ENCODE measurements at places on chromosomes 3 and 15.

- DNase-seq, result no peak
Observed at GRCh38 chr3:52480768-52481715, 14.1 kb upstream of the STAB1 start.

DNA sequence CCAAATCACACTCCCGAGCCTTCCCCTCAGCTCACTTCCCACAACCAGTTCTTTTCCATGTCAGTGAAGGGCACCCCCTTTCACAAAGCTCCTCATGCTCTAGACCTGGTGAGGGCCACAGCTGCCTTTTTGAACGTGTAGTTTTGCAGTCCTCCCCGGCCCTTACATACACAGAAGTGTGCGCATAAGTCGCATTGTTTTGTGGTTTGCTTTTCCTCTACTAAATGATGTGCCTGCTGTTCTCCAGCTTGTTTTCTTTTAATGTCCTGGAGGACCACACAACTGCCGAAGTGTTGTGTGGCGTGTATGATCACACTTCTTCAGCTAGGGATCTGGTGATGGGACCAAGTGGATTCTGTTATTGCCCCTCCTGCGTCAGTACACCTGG lies 7.6 kb downstream of the C15orf39 start:
- DNase-seq, result no peak

- DNase-seq, result no peak
Observed at GRCh38 chr15:65249641-65250040, 37.0 kb downstream of the PARP16 start.

DNA sequence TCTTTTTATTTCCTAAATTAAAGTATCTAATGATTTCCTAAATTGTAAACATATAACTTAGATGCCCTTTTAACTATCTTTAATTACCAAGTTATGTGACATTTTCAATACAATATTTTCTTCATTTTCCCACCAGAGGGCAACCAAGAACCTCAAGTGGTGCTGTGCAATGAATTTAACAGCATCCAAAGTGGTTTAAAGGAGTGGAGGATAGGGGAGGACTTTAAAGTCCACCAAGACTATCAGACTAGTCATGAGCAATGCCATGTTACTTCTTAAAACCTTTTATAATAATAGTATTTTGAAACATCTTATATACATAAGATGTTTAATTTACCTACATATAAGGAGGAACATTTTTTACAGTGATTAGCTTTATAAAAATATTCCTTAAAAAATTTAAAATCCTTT lies 74.4 kb downstream of the DLG1 start:
- DNase-seq, result no peak

- DNase-seq, result no peak
Observed at GRCh38 chr15:39595338-39596221, 14.7 kb downstream of the THBS1 start.

- no peak for DNase-seq
Observed at GRCh38 chr3:110588906-110589305, 482.7 kb upstream of the NECTIN3 start.

DNA sequence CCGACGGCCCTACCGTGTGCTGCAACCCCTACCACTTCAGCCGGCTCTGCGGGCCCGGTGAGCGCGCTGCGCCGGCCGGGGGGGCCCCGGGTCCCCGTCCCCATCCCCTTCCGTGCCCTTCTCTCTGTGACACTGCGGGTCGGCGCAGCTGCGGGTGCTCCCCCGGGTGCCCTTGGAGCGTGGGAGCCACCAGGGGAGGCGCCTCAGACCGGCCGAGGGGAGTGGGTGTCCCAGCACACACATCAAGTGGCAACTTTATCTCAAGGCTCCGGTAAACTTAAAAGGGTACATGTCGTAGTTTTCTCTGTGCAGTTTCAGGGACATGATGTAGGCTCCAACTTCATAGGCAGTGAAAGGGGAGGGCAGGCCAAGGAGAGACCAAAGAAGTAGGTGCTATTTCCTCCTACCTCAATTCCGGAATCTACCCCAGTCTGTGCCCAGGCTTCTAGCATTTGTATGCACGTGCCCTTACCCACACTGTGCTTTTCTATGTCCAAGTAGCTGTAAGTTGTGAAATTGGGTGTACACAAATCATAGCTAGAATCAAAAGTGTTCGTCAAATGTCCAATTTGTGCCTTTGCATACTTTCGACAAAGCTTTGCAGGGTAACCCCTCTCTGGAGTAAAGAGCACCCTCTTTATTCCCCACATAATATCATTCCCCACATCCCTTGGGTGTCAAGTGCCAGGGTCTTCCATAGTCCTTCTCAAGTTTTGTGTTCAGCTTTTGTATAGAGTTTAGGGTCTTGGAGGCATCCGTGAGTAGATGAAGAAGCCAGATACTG lies 2.2 kb downstream of the SMAD6 start:
- DNase-seq, result no peak

DNA sequence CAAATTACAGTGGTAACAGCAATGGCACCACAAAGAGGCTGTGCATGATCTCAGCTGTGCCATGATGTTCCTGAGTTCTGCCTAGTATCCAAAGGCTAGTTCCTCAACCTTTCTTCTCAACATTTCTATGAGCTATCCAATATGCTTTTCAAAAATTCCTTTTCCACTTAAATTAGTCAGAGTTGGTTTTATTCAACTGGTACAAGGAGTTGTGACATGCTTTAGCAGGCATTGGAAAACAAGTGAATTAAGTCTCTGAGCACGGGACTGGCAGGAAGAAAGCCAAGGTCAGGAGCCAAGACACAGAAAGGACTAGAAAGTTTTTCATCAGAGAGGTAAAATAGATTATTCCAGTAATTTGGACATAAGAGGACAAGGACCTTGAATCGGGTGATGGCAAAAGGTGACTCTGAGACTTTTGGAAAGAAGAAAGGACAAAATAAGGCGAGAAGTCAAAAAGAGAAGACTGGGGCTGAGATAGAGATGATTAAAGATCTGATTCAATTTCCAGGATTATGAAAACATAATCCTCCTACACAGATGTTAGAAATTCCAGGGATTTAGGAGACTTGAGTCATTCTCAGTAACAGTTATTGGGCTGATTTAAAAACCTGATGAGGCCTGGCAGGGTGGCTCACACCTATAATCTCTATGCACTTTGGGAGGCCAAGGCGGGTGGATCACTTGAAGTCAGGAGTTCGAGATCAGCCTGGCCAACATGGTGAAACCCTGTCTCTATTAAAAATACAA lies 36.1 kb downstream of the PBRM1 start:
- DNase-seq, result no peak

GRCh38 chr15:85543741-85544155 lies 163.3 kb downstream of the AKAP13 start:
- no peak for DNase-seq

DNA sequence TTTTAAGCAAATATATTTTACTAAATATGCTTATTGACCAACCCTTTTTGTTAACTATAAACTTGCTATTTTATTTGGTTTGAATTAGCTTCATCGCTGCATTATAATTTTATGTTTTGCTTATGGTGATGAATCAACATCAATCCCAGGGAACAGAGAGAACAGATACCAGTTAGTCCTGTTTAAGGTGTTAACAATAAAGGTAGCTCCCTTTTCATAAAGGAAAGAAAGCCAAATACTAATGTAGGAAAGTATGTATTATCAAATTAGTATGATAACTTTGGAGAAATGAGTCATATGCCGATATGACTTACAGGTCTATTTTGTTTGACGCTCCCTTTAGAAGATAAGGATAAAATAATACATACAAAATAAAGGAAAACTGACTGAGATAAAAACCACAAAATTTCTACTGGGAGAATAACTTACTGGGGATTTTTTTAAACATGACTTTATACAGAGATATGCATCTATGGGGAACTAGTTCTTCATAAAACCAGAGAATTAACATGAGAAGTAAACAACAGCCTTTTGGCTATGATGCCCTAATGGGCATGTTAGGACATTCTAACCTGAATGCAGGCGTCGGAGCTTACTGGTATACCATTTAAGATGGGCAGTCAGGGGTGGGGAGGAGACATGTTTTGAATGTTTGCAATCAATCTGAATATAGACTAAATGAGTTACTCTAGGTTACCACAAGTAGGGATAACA lies 4.5 kb downstream of the OR5K2 start:
- DNase-seq, result no peak

GRCh38 chr3:155153242-155154186 lies 73.4 kb downstream of the MME start:
- no peak for DNase-seq

- no peak for DNase-seq
Observed at GRCh38 chr3:137771401-137772213, 7.5 kb downstream of the SOX14 start.

DNA sequence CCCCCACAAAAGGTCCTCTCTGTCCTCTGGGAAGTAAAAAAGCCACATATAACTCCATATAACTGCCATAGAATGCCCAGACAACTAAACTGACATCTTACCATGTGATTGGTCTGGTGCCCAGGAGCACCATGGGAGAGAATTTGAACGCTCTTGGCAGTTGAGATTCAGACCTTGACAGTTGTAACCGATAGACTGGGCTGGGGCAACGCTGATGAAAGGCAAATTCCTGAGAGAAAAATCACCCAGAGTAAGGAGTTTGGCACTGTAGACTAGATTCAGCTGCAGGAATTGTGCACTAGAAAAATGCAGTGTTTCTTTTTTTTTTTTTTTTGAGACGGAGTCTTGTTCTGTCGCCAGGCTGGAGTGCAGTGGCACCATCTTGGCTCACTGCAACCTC lies 240.5 kb downstream of the SOX2 start:
- no peak for DNase-seq

DNA sequence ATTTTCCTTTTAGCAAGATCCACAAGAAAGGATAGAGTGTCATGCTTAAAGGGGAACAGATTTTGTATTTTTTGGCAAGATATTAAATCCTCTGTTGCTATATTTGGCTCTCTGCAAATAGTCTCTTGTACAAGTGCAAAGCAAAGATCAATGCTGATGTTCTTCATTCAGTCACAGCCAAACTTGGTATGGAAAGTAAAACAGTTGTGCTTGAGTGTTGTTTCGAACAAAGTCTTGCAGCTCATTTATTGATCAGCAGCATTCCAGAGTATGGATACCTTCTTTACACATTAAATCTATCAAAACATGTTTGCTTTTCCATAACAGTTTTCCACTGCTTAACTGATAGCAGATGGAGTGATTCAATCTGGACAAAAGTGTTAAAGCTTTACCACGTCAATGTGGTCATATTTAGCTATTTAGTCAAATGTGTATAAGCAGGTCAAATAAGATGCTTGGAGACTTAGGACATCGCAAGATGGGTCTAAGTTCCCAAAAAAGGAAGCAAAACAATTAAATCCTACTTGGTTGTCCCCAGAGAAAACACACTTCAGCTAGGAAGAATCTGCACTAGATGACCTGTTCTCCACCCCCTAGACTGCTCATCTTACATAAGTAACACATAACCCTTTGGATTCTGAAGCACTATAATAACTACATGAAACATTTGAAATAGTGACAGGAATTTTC lies 52.4 kb downstream of the VGLL3 start:
- DNase-seq, result no peak

- DNase-seq, result no peak
Observed at GRCh38 chr15:65653801-65654521, 32.2 kb downstream of the SLC24A1 start.

DNA sequence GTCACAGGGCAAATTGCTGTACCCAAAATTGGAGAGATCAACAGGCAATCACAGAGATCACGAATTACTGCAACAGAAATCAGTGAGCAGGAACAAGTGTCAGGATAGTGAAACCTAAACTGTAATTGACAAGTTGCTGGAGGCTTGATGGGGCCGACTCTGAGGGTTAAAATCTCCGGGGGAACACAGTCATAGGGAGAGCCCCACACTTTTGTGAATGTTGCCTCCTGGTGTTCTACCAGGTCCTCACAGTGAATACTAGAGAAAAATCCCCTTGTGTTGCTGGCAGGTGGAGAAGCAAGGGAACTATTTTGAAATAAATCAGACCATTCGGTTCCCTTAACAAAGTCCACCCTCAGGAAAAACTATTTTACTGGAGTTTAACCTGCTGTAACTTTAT lies 697.5 kb upstream of the CBLB start:
- no peak for DNase-seq

- DNase-seq, result no peak
Observed at GRCh38 chr15:84772031-84772430, 23.6 kb downstream of the ZNF592 start.

DNA sequence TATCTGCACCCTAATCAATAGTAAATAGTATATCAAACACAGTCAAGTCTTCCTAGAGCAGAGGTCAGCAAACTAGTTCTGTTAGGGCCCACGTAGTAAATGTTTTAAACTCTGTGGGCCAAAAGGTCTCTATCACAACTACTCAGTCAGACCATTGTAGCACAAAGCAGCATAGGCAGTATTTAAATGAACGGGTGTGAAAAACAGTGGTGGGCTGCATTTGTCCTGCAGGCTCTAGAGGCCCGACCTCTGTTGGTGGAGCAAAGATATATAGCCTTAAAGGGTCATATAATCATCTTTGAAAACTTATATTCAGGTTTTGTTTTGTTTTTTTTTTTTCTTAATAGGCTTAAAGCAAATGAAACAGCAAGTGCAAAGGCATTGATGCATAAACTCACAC lies 326.4 kb upstream of the TRIM42 start:
- no peak for DNase-seq

- no peak for DNase-seq
Observed at GRCh38 chr3:194261581-194262063, 89.5 kb downstream of the CPN2 start.

DNA sequence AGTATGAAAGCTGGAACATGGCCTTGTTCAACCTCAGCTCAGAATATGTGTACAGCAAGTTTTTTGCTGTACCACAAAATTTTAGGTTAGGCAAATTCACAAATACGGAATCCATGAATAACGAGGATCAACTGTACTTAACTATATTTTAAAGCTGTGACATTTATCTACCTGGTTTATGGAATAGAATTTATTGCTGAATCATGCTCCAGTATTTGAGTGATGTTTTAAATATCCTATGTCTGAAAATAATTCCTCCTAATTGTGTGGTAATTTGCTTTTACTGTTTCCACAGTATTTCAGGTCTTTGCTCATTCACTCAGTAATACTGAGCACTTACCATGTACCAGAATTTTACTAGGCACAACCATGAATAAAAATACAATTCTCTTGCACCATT lies 29.5 kb downstream of the SEC62 start:
- DNase-seq, result no peak

GRCh38 chr3:63437858-63438257 lies 159.8 kb downstream of the SYNPR start:
- no peak for DNase-seq

- no peak for DNase-seq
Observed at GRCh38 chr15:92034227-92034626, 180.7 kb downstream of the SLCO3A1 start.

GRCh38 chr3:136305879-136306278 lies 55.7 kb downstream of the PCCB start:
- DNase-seq, result no peak
